Prostate gland (tissue), 2 donors: ENCODE measurements at places on chromosomes 3 and 15. TPM values are rescaled to one million over a fixed set of nuclear protein-coding genes. Genes with fewer than 3 reads are reported as not detected.

DNA sequence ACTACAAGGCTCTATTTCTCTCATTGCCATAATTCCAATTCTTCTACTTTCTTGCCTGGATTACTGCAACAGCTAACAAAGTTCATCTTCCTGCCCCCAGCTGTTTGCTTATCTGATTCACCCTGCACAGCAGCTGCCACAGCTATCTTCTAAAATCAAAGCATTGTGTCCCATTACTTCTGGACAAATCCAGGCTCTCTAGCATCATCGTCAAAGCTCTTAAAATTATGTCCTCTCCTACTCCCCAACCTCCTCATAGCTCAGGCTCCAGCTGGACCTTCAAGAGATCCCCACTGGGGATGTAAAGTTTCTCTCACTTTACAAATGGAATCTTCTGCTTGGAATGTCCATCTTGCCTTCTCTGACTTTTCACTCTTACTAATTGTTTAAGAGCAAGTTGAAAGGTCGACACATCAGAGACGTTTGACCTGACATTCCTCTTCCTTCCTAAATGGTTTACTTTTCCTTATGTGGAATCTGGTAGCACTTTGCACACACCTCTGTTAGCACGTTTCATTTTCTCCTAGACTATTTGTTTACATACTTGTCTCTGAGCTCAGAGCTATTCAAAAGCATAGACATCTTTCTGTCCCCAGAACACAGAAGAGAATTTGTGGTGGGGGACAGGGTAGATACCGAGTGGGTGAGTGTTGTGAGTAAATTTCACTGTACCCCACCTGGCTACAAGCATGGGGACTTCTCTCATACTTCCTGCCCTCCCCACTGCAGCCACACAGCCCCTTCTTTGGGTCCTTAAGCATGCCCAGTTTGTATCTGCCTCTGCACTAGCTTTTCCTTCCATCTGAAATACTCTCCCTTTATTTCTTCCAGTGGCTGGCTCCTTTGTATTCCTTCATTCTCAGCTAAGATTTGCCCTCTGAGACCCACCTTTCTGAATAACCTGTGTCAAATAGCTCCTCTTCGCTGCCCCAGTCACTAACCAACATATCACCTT lies 77.9 kb downstream of the SERPINI1 start:
- H3K36me3 ChIP-seq, result no peaks in the 10 kb centered on the region
- peak overlapping the region; percentile 3 for H3K27ac ChIP-seq
- DNase-seq, result no peak
- H3K4me1 ChIP-seq, result no peaks in the 10 kb centered on the region
- no peaks in the 10 kb centered on the region for H3K27me3 ChIP-seq
- H3K4me3 ChIP-seq, result no peak overlapping the region

- no peak overlapping the region for H3K4me3 ChIP-seq
- no peaks in the 10 kb centered on the region for H3K27me3 ChIP-seq
- H3K36me3 ChIP-seq, result no peaks in the 10 kb centered on the region
Measured at GRCh38 chr15:90838139-90838538, 30.2 kb upstream of the FURIN start.

- H3K4me1 ChIP-seq, result no peaks in the 10 kb centered on the region
- no peak for DNase-seq
- H3K27ac ChIP-seq, result no peak overlapping the region
- no peaks in the 10 kb centered on the region for H3K27me3 ChIP-seq
Measured at GRCh38 chr3:134060561-134061385, 31.0 kb upstream of the SLCO2A1 start.

DNA sequence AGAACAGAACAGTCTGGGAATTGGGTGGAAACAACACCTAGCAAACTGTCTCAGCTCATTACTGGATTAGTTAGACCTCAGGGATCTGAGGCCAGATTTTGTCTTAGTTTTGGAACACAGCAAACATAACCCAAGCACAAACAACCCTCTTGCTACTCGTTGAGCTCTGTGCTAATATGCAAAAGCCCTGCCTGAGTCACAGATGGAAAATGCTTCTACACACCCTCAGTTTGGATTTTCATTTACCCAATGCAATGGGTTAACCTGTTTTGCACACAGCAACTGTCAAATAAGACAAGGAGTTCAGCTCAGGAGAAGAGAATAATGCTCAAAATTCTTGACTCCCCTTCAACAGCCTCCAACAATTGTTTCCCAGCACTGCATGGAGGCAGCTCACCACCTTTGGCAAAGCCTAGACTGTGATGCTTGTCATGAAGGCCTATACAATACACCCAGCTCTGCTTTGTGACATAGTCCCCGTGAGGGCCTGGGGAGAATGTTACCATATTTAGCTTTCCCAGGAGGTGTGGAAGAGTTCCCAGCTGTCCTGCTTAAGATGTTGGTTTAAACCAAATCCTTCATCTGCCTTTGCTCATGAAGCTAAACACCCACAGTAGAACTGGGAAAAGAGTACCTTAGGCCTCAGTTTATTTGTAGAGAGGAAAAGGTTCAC lies 68.9 kb upstream of the MNS1 start:
- no peaks in the 10 kb centered on the region for H3K4me1 ChIP-seq
- H3K36me3 ChIP-seq, result no peaks in the 10 kb centered on the region
- H3K27me3 ChIP-seq, result no peaks in the 10 kb centered on the region
- H3K4me3 ChIP-seq, result no peak overlapping the region
- no peak overlapping the region for H3K27ac ChIP-seq
- DNase-seq, result no peak

DNA sequence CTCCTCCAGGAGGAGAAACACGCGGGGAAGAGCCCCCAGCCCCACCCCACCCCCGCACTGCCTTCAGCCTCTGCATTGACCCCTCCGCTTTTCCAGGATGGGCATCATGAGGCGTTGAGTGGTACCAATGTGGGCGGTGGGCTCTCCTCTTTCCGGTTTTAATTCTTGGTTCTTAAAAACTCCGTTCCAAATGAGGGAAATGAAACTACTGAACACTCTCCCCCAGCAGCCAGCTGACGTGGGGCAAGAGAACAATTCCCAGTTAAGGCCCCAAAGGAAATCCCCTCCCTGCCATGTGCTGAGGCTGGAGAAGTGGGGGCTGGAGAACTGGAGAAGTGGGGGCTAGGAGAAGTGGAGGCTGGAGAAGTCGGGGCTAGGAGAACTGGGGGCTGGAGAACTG lies 5.3 kb upstream of the NRROS start:
- no peaks in the 10 kb centered on the region for H3K36me3 ChIP-seq
- DNase-seq, result no peak
- H3K4me3 ChIP-seq, result no peak overlapping the region
- H3K27me3 ChIP-seq, result no peaks in the 10 kb centered on the region

- no peaks in the 10 kb centered on the region for H3K4me1 ChIP-seq
- no peak overlapping the region for H3K27ac ChIP-seq
Measured at GRCh38 chr15:20352241-20353200, 189.1 kb downstream of the GOLGA6L6 start.

DNA sequence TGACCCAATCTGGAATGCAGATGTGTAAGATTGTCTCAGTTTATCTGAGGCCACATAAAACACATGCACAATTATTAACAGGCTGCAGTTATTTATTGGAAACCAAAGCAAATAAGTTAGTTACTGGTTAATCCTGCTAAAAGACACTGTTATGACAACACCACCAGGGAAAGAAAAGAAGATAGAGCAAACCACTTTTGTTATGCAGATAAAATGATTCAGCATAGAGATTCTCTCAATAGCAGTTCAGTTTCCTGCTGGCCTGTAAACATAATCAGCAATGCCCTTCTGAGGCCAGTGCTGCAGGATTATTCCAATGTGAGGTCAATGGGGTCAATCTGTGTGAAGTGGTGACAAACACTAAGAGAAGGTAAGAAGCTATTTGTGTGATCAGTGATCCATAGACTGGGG lies 244.4 kb downstream of the ZBTB20 start:
- H3K36me3 ChIP-seq, result no peaks in the 10 kb centered on the region
- H3K4me1 ChIP-seq, result no peaks in the 10 kb centered on the region
- H3K27me3 ChIP-seq, result no peaks in the 10 kb centered on the region
- no peak for DNase-seq

Gene ATP10A
- total RNA-seq, result 5.6 TPM

GRCh38 chr3:26406636-26407035 lies 215.9 kb upstream of the LRRC3B start:
- H3K27me3 ChIP-seq, result no peaks in the 10 kb centered on the region
- no peak overlapping the region for H3K4me3 ChIP-seq
- H3K4me1 ChIP-seq, result no peaks in the 10 kb centered on the region
- no peak overlapping the region for H3K27ac ChIP-seq
- H3K36me3 ChIP-seq, result no peaks in the 10 kb centered on the region
- no peak for DNase-seq

DNA sequence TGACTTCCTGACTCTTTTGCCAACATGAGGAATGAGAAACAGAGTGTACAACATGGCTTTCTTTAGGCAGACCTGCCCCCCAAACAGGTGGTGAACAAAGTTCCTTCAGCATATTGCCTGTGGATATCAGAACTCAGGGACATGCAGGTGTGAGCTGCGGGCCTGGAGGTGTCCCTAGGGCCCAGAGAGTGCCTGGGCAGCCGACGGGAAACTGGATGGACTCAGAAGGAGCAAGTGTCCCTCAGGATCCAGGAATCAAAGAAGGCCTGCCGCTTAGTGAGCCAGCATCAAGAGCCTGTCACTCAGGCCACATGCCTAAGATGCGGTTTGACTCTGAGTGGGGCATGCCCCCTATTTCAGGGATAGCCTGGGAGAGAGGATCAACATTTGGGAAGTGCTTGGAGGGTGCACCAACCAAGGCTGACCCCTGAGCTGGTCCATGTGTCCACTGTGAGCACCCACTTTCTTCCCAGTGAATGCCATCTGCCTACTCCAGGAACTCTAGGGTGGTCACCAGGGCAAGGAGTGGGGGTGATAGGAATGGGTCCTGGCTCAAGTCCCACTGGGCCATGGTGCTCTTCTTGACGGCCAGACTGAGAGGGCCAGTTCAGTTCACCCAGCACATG lies 16.1 kb upstream of the POLR2M start:
- H3K27ac ChIP-seq, result no peak overlapping the region
- H3K36me3 ChIP-seq, result no peaks in the 10 kb centered on the region
- H3K4me1 ChIP-seq, result no peaks in the 10 kb centered on the region

- no peaks in the 10 kb centered on the region for H3K4me1 ChIP-seq
- no peak overlapping the region for H3K27ac ChIP-seq
- DNase-seq, result no peak
- no peak overlapping the region for H3K4me3 ChIP-seq
- H3K36me3 ChIP-seq, result no peaks in the 10 kb centered on the region
Measured at GRCh38 chr3:17387108-17387507, 355.3 kb downstream of the TBC1D5 start.

- no peak overlapping the region for H3K4me3 ChIP-seq
- no peaks in the 10 kb centered on the region for H3K4me1 ChIP-seq
- no peaks in the 10 kb centered on the region for H3K36me3 ChIP-seq
- no peak overlapping the region for H3K27ac ChIP-seq
Measured at GRCh38 chr3:57583544-57583943, 13.6 kb downstream of the ARF4 start.

- no peak overlapping the region for H3K4me3 ChIP-seq
- DNase-seq, result no peak
- H3K36me3 ChIP-seq, result no peaks in the 10 kb centered on the region
- no peak overlapping the region for H3K27ac ChIP-seq
- H3K27me3 ChIP-seq, result no peaks in the 10 kb centered on the region
Measured at GRCh38 chr3:192930577-192930976, 12.9 kb upstream of the MB21D2 start.

Gene MEIS2
- total RNA-seq, result 73.2 TPM

GRCh38 chr3:113890256-113890900 lies 51.8 kb downstream of the GRAMD1C start:
- no peak overlapping the region for H3K27ac ChIP-seq
- H3K27me3 ChIP-seq, result no peaks in the 10 kb centered on the region
- no peak overlapping the region for H3K4me3 ChIP-seq
- no peaks in the 10 kb centered on the region for H3K36me3 ChIP-seq
- no peak for DNase-seq
- no peaks in the 10 kb centered on the region for H3K4me1 ChIP-seq

GRCh38 chr3:59247402-59247841 lies 197.6 kb upstream of the CFAP20DC start:
- no peaks in the 10 kb centered on the region for H3K4me1 ChIP-seq
- no peaks in the 10 kb centered on the region for H3K27me3 ChIP-seq
- DNase-seq, result peak; percentile 10
- no peaks in the 10 kb centered on the region for H3K36me3 ChIP-seq
- no peak overlapping the region for H3K4me3 ChIP-seq
- no peak overlapping the region for H3K27ac ChIP-seq

Gene ZNF80
- total RNA-seq, result not detected

DNA sequence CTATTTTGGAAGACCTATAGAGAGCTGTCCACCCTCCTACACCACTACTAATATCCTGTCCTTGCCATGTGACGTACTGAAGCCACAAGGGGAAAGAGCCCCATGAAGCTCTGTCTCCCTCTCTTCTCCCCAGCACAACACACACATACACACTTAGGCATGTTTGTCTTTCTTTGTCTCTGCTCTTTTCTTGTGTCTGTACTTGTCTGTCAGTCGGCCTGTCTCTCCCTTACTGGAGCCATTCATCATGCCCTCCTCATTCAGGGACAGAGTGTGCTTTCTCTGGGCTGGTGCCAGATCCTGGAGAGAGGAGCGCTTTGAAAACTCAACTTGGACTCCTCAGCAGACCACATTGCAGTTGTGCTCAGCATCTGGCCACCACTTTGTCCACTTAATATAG lies 47.6 kb downstream of the PSMD6 start:
- H3K27me3 ChIP-seq, result no peaks in the 10 kb centered on the region
- H3K4me3 ChIP-seq, result no peak overlapping the region
- H3K27ac ChIP-seq, result no peak overlapping the region

DNA sequence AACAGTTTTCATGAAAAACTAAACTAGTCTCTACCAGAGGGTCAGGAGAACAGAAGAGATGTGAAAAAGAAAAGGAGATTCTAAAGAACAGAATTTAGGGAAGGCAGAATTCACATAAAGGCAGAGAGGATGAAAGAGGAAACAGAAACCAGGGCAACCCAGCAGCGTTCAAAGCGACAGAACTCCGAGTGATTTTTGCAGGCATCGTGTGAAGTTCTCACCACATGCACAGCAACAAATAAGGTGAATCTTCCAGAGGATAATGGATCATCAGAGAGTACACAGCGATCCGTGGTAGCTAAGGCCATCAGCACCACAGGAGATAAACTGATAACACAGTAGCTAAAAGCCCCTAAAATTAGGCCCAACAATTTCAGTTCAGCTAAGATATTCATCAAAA lies 250.8 kb upstream of the THBS1 start:
- H3K27ac ChIP-seq, result no peak overlapping the region
- no peak overlapping the region for H3K4me3 ChIP-seq
- DNase-seq, result no peak
- H3K4me1 ChIP-seq, result no peaks in the 10 kb centered on the region
- no peaks in the 10 kb centered on the region for H3K36me3 ChIP-seq
